ENCODE measurements at places on chromosomes 16 and 17.

DNA sequence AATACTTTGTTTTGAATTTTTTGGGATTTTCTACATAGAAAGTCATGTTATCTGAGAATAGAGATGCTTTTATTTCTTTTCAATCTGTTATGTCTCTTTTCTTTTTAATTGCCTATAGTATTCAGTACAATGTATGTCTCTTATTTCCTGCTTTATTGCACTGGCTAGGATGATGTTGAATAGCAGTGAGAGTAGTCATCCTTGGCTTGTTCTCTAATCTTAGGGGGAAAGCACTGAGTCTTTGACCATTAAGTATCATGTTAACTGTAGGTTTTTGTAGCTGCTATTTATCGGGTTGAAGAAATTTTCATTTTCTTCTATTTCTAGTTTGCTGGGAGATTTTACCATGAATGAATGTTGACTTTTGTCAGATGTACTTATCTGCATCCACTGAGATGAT, 10.0 kb upstream of the ABCA3 start:
- DNase-seq, result no peak

GRCh38 chr16:69310653-69311532, at the start of gene VPS4A:
VPS4A (plus strand) TSS chr16:69311350; CDS start chr16:69311512, 162 bp downstream.
- peak; percentile 76 for DNase-seq

- no peak for DNase-seq
Measured at GRCh38 chr17:13678841-13679240, 77.1 kb upstream of the HS3ST3A1 start.

- no peak for DNase-seq
Measured at GRCh38 chr17:17876959-17877528, 40.3 kb upstream of the SREBF1 start.

- peak; percentile 73 for DNase-seq
Measured at GRCh38 chr16:30921748-30922419, 1.5 kb upstream of the FBXL19 start.

GRCh38 chr16:57640612-57641011, 12.2 kb downstream of the ADGRG1 start:
- no peak for DNase-seq

GRCh38 chr17:301681-302299, 50.8 kb downstream of the RPH3AL start:
- no peak for DNase-seq

DNA sequence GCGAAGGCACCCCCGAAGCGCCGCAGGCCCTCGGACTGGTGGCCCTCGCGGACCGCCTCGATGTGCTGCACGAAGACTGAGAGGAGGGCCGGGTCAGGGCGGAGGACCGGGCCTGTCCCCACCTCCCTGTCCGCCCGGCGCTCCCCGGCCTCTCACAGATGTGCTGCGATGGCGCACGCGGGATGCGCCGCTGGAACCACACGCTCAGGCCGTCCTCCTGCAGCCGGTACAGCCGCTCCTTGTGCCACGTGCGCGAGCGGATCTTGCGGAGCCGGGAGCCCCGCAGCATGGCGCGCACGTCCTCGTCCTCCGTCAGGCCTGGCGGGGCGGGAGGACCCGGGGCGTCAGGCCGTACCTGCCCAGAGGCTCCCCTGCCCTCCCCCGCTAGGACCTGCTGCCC, 11.3 kb downstream of the PLCD3 start:
- DNase-seq, result no peak

GRCh38 chr17:6575596-6575988, 19.2 kb upstream of the PITPNM3 start:
- no peak for DNase-seq
